GM13976 (cell line): ENCODE measurements at places on chromosomes 3 and 15.

DNA sequence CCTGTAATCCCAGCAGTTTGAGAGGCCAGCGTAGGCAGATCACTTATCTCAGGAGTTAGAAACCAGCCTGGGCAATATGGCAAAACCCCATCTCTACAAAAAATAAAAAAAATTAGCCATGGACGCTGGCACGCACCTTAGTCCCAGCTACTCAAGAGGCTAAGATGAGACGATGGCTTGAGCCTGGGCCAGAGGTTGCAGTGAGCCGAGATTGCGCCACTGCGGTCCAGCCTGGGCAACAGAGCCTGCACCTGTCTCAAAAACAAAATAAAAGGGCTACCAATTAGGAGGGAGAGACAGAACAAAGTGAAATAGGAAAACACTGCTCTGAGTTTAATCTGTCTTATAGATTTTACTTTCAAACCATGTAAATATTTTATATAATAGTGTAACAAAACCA lies 33.8 kb downstream of the MSL2 start:
- DNase-seq = no peak

DNA sequence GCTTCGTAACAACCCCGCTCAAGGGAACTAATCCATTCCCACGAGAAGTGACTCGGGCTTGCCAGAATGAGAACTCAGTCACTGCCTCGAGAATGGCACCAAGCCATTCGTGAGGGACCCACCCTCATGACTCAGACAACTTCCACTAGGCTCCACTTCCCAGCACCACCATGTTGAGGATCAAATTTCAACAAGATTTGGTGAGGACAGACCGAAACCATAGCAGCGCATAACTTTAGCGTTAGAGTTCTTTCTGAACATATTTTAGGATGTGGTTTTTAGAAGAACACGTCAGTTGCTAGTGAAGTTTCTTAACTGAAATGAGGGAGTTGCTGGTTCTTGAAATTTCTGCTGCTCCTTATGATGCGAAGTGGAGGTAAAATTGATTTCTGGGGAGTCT lies 13.5 kb downstream of the PTPRG start:
- DNase-seq = no peak

GRCh38 chr3:194323785-194324735 lies 27.1 kb downstream of the CPN2 start:
- peak; percentile 68 for DNase-seq

- no peak for DNase-seq
These were observed 342.3 kb downstream of the LRRC3B start for GRCh38 chr3:26964836-26965235.

- no peak for DNase-seq
These were observed 8.0 kb downstream of the CHD2 start for GRCh38 chr15:92907896-92908712.

GRCh38 chr3:134956844-134957243 lies 161.8 kb downstream of the EPHB1 start:
- DNase-seq = no peak

DNA sequence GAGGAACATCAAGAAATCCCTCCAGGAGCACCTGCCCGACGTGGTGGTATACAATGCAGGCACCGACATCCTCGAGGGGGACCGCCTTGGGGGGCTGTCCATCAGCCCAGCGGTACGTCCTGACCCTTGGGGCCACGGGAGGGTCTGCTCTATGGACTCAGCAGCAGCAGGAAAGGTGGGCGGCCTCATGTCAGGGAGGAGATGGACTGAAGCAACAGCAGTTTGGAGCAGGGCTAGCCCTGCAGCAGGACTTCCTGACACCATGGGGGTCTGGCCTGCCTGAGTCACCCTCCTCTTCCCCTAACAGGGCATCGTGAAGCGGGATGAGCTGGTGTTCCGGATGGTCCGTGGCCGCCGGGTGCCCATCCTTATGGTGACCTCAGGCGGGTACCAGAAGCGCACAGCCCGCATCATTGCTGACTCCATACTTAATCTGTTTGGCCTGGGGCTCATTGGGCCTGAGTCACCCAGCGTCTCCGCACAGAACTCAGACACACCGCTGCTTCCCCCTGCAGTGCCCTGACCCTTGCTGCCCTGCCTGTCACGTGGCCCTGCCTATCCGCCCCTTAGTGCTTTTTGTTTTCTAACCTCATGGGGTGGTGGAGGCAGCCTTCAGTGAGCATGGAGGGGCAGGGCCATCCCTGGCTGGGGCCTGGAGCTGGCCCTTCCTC lies 24.2 kb downstream of the HDAC11 start:
- no peak for DNase-seq

DNA sequence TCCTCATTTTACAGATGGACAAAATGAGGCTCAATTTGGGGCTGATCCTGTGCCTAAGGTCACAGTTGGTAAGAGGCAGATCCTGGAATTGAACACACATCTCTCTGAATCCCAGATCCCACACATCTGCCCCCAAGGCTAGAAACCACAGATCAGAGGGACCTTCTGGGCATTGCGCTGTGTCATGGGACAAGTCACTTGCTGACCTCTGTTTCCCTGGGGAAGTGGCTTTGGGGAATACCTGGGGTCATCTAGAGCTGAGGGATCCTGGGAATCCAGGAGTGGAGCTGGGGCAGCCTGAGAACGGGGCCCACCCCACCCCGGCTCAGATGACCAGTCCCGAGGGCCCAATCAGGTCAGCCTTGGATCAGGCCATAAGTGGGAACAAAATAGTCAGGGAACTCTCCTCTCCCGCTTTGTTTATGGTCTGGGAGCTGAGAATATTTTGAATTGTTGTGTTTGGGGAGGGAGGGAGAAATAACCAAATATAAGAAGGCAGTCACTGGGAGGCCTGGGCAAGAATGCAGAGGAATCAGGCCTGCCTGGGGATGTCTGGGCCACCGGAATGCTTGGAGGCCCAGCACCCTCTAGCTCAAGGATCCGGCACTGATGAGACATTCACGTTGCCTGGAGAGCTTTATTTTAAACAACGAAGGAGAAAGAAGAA lies 8.8 kb upstream of the SLC6A6 start:
- no peak for DNase-seq
